ENCODE measurements at places on chromosomes 3 and 15.

DNA sequence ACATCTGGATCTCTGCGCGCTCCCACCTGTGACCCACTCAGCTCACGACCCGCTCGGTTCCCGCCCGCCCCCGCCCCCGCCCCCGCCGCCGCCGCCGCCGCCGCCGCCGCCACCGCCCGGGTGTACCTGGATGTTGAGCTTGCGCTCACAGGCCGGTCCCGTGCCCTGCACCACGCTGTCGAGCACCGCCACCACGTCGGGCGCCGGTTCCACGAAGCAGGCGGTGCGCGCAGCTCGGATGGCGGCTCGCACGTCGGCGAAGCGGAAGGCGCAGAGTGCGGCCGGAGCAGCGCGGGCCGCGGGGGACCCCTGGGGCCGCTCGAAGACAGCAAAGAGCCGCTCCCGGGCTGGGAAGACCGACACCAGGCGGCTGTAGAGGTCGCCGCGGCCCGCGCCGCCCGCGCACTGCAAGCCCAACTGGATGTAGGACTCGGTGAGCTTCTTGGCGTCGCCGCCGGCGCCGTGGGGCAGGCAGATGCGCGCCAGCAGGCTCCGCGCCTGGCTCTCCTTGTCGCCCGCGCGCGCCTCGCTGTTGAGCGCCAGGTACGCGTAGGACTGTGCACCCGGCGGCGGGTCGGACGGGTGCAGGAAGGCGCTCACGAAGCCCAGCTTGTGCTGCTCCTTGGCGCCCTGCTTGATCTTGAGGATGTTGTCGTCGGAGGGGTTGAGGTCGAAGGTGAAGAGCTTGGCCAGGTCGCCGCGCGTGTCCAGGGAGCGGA lies 1.1 kb downstream of the PLXND1 start:
- DNase-seq, result no peak

- no peak for DNase-seq
Observed at GRCh38 chr3:120438665-120439370, 12.0 kb downstream of the FSTL1 start.

DNA sequence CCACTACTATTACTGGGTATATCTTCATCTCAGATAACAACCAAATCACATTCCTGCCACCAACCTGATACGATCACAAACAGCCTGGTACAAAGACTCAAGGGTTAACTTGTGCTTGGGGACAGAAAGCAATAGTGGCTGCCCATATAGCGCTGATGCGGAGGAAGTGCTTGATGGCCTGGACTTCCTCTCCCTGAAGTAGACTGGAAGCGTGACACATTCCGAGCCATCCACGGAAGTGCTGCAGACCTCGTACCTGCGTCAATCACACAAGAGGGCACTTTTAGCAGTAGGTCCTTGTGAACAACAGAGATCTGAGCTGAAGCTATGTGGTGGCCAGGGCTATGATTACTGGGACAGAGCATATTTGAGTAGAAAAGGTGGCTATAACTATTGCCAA lies 17.3 kb upstream of the C3orf62 start:
- DNase-seq, result no peak

DNA sequence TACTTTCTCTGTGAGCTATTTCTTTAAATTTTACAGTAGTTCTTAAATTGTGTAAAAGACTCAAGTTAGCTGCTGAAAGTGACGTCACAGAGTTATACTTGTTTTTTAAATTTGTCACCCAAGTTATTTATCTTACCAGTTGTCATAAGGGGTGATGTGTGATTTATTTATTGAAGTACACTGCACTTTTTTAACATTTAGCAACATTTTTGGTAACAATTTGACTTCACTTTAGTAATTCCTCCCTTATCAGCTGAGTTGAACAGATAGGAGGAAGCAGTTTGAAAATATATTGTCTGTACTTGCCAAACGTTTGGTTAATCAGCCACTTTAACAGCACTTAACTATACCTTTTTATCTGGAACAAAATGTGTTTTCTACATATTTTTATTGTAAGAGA lies 3.8 kb downstream of the STT3B start:
- DNase-seq, result no peak

DNA sequence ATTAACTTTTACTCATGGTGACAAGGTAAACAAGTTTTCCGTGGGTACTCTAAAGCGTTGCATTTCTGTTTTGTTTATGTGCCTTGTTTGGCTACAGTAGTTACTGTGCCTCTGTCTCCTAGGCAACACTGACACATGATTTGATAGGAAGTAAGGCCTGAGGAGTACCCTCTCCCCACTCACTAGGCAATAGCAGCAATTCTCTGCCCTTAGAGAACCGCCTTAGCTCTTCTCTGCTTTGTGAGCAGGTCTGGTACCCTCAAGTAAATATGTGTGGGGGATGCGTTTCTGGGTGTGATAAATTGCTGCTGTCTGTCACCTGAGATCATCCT lies at the start of gene IL5RA:
Gene IL5RA (minus strand): TSS at position 76 of the 332 bp plus-strand sequence. CDS start 5,390 bp downstream, outside the sequence.
- no peak for DNase-seq

Measured in caudate nucleus (tissue), 63 donors.